Smooth muscle cell of trachea (primary cell): ENCODE measurements at places on chromosomes 13 and 19. TPM values are rescaled to one million over a fixed set of nuclear protein-coding genes. Genes with fewer than 3 reads are reported as not detected.

MCEMP1 gene
- not detected in 2 replicates for total RNA-seq

ATP4B gene
- total RNA-seq: 0.17 TPM in 1 of 2 replicates, not detected in the other

ZNF284 gene
- total RNA-seq: 3.3 and 3.8 TPM in 2 replicates

WIZ gene
- 15.3 and 22.3 TPM in 2 replicates for total RNA-seq

ZNF615 gene
- total RNA-seq: 9.4 and 15.6 TPM in 2 replicates
